ENCODE measurements at places on chromosomes 5 and 9.

DNA sequence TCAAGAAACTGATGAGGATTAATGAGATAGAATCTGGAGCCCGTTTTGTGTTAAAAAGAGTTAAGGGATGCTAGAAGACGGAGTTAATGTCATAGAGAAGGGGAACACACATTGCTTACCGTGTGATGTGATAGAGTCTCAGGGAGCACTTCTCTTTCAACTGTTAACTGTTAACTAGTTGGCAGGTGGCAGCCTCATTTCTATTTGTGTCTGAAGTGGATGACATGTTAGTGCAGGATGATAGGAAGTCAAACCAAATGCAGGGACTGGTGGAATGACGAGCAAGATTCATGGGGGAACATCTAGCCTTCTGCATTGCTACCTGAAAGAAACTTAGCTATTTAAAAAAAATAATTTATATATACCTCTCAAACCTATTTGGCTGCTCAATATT, 222.7 kb downstream of the MAST4 start:
- DNase-seq: no peak

DNA sequence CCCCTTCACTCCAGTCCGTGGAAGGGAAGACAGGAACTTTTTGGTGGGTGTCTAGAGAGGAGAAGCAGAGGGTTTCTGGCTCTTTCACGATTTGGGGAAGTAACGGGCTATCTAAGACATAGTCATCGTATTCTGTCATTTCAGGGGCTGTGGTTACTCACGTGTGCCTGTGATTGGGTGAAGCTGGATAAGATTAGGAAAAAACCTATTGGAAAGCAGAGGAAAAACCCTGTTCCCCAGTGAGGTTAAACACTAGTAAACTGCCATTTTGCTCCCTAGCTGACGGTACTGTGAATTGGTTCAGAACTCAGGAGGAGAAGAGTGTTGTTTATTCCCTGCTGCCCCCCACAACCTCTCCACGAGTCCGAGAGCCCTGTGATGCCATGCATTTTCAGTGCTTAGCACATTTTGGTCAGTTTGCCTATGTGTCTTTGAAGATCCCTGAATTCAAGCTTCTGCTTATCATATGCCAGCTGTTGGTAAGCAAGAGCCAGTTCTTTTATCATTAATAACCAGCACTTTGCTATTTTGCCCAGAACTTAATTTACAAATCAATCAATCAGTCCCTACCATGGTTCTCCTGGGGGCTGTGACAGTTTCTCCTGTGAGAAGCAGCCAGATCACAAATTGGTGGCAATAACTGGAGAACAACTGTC, 45.1 kb upstream of the ROR2 start:
- no peak for DNase-seq

DNA sequence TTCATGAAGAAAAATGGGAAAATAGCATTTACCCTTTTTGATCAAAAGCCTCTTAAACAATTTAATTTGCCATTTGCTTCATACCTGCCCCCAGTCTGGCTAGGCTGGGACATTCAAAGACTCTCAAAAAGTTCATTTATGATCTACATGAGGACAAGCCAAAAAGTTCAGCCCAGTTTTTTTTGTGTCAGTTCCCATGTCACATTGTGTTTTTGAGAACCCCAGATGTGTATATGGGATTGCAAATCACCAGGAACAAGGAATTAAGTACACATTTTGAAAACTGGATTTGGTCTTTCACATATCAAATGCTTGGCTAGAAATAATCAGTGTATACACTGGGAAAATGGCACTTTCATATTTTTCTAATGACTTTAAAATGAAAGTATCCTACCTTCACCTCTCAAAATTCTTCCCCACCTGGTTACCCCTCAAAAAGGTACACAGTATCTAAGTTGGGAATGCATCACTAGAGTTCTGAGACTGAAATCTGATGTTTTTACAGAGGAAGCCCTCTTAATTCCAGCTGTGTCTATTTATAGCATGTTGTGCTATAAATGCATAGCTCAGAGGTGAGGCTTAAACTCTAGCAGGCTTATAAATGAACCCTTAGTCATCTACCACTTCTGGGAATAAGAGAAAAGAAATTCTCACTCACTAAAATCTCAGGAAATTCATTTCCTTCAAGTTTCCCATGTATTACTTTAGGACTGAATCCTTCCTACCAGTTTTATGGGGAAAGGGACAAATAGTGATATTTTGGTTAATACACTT, 9.3 kb downstream of the STOM start:
- DNase-seq: no peak

GRCh38 chr9:83972286-83972685, 7.7 kb downstream of the HNRNPK start:
- no peak for DNase-seq

GRCh38 chr9:121424024-121424432, 54.0 kb upstream of the STOM start:
- DNase-seq: no peak

GRCh38 chr5:88235346-88235745, 33.3 kb downstream of the TMEM161B start:
- DNase-seq: no peak

DNA sequence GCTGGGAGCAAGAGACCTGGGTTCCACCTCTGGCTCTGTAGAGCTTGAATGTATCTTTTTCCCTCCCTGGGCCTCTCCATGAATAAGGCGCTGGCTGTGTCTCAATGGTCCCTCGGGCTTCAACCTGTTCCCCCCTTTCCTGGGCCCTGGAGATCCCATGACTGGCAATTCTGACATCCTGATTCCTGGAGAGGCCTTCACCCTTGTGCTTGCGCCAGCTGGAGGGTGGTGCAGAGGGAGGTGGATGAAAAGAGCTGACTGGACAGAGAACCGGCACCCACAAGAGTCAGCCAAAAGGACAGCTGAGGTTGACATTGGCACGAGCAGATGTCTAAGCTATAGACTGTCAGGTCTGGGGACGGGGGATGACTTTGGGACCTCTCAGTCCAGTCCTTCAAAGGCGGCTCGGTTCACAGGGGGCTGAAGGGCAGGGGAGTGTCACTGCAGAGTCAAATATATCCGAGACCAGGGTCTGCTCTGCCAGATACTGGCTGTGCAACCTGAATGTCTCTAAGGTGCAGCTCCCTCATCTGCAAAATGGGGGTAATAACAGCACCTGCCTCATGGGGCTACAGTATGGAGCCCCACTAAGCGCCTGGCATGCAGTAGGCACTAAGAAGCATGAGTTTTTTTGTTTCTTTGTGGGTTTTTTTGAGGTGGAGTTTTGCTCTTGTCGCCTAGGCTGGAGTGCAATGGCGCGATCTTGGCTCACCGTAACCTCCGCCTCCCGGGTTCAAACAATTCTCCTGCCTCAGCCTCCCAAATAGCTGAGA, 13.8 kb downstream of the DNM1 start:
- DNase-seq: no peak

DNA sequence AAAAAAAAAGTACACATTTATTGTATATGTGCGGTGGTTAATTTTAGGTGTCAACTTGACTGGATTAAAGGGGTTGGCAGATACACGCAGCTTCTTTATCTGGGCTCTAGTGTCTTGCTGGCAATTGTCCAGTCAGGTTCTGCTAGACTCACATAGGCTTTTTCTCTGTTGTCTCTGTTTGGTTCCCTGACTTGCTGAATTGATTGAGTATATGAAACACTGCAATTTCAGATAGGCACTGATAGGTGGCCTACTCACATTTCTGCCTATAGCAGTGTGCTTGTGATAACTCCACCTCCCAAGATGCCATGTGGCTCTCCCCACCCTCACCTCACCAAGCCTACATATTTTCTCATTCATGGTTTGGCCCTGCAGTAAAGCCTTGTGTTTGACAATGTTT, 52.5 kb downstream of the AOPEP start:
- no peak for DNase-seq

- DNase-seq: no peak
Measured at GRCh38 chr5:176606875-176607274, 3.1 kb downstream of the GPRIN1 start.

- DNase-seq: no peak
Measured at GRCh38 chr5:11584017-11584416, 320.2 kb downstream of the CTNND2 start.

DNA sequence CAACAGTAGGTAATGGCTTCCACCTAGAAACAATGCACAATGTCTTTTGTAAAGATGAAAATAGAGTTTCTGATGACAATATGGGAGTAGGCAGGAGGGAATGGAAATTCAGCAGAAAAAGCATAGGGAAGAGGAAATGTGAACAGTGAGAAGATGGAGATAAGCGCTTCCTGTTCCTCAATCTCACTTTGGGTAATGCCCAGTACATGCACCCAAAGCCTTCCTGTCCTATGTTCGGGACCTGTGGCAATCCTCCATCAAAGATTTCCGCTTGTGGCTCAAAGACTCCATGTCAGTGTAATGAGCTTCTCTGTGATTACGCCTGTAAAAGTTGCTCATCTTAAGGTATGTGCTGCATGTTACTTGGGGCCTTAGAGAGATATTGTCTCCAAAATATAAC, 2.7 kb downstream of the UGT3A1 start:
- no peak for DNase-seq

DNA sequence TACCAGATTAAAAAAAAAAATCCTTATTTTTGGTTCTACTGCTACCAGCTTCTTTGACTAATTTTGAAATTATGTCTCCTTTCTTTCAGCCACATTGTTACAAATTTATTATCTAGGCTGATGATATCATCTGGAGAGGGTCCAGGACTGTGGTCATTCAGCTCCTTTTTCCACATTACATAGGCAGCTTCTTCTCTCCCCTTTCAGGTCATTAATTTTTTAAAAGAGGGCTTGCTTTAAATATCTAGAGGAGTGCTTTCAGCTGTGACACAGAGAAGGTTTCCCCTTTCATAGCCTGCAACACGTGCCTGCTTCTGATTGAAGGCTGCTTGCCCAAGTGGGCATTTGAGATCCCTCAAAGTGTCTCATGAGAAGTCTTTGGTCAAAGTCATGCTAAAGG, 155.7 kb upstream of the PAPPA start:
- DNase-seq: no peak

DNA sequence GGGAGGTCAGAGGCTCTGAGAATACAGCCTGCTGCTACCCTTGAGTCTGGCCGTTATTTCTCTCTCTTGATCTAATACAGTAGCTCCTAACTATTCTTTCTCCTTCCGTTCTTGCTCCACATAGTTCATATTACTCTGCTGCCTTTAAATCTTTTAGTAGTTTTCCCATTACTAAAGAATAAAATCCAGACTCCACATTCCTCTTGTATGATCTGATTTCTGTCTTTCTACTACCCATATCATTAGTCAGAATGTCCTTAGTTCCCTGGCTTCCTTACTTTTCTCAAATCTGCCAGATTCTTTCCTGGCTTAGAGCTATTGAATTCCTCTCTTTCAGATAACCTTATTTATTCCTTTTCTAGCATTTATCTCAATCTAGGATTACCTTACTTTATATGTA, 40.0 kb downstream of the MARCHF6 start:
- DNase-seq: no peak

DNA sequence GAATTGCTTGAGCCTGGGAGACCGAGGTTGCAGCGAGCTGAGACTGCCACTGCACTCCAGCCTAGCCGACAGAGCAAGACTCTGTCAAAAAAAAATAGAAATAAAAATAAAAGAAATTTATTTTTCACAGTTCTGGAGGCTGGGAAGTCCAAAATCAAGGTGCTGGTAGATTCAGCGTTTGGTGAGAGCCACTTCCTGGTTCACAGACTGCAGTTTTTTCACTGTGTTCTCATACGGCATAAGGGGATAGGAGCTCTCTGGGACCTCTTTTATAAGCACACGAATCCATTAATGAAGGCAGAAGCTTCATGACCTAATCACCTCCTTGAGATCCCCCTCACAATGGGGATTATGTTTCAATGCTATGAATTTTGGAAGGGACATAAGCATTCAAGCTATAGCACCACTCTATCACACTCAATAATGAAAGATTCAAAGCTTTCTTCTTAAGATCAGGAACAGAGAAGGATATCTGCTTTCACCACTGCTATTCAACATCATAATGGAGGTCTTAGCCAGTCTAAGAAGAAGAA, 5.3 kb downstream of the PJA2 start:
- DNase-seq: no peak

- DNase-seq: no peak
Measured at GRCh38 chr5:64299805-64300204, 134.2 kb downstream of the RNF180 start.

GRCh38 chr5:133006653-133007052, 19.7 kb downstream of the ZCCHC10 start:
- DNase-seq: no peak

GRCh38 chr9:125805057-125805456, 57.9 kb downstream of the PBX3 start:
- no peak for DNase-seq

DNA sequence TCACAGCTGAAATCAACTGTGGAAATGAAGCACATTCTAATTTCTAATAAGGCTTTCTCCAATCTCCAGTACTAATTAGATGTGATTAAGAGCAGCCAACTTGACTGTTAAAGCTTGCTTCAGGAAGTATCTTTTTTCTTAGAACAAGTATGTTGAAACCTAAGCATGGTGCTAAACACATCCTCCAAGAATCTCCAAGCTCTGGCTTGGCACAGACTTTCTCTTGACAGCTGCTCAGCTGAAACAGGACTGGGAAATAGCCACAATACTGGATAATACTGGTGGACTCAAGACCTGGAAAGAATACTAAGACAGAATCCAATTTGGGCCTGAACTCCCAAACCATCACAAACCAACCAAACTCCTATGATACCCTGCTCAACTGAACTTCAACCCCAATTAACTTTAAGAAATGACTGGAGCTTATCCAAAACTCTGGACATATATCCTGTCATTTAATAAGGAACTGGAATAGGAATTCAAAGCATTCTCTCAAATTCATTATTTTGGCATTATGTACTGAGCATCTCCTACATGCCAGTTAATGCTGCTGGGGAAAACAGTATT, 16.2 kb downstream of the PRKAA1 start:
- DNase-seq: no peak

GRCh38 chr9:129253803-129254381, 75.8 kb upstream of the IER5L start:
- DNase-seq: no peak

GRCh38 chr9:92254381-92255337, 38.8 kb downstream of the IARS1 start:
- no peak for DNase-seq

DNA sequence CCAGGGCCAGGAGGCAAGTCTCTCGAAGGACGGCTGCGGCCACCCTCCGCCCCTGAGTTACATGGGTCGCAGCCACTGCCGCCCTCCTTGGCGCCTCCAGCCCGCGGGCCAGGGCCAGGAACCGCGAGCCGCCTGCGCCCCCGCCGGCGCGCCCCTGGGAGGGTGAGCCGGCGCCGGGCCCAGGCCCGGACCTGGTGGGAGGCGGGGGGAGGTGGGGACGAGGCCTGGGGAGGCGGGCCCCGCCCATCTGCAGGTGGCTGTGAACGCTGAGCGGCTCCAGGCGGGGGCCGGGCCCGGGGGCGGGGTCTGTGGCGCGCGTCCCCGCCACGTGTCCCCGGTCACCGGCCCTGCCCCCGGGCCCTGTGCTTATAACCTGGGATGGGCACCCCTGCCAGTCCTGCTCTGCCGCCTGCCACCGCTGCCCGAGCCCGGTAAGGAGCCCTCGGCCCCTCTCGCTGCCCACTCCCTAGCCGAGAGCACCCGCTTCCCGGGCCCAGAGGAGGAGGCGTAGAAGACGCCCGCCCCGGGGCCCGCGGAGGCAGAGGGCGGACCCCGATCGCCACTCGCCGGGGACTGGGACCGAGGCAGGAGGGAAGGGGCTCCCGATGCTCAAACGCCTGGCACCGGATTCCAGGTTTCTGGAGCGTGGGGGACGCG, at the start of gene ASS1:
ASS1 (plus strand) TSS at position 397 of the 657 bp plus-strand sequence. CDS start 7,268 bp downstream, outside the sequence.
- DNase-seq: no peak
